ENCODE measurements at places on chromosomes 5 and 9.

DNA sequence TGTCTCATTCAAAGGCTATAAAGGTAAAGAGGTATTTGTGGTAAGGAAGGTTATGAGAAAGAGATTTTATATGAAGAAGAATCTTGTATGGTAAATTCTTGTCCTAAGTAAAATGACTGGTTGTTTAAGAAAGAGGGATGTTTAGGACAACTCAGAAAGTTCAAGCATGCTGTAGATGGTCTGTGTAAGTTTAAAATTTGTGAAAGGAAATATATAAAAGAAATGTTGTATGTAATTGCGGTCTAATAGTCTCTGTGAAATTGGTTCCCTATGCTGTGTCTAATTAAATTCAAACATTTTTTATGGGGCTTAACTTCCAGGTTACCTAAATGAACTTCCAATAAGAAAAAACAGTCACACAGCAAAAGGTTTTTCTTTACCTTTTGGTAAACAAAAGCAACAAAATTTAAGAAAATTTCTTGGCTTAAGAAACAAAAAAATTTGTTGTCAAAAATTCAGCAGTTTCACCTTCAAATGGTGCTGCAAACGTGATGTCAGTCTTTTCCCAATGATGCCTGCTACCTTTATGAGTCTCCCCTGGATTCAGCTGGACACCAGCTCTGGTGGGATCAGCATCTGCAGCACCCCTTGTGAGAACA lies 83.0 kb upstream of the FCN1 start:
- DNase-seq, result no peak

- no peak for DNase-seq
These were observed 196.2 kb downstream of the DEPDC1B start for GRCh38 chr5:60503771-60504170.

DNA sequence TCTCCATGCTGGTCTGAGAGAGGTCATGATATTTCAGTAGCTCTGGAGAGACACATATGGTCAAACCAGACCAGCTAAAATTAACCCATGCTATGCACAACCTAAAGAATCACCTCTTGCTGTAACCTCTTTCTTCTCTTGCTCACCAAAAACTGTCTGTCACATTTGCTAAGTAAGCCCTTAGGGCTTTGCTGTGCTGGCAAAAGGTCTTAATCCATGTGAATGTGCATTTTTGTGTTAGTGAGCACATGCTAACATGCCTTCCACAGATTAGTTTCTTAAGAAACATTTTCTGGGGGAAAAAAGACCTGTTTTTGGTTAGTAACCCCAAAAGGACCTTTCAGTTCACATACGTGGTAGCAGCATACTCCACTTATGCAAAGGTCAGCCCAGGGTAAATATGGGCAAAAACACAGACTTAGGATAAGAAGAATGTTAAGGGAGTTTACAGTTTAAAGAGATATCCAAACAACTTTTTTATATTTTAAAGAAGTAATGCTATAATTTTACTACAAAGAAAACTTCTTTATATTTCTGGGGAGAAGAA lies 124.2 kb upstream of the CCDC152 start:
- DNase-seq, result no peak

DNA sequence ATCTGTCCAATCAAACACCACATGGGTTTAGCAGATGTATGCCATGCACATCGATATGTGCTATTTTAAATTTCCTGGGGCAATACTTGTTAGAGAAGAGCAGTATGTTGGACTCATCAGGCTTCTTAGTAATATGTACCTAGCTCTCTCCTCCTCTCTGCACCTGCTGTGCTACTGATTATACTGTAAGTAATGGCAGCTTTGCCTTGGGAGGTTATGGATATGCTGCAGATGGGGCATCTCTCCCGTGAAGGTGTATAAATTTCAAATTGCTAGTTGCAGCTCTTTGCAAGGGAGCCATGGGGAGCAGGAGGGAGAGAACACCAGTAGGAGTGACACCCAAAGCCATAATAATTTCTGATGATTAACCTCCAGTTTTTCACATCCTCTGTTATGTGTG lies 101.5 kb downstream of the SPATA31D1 start:
- no peak for DNase-seq

DNA sequence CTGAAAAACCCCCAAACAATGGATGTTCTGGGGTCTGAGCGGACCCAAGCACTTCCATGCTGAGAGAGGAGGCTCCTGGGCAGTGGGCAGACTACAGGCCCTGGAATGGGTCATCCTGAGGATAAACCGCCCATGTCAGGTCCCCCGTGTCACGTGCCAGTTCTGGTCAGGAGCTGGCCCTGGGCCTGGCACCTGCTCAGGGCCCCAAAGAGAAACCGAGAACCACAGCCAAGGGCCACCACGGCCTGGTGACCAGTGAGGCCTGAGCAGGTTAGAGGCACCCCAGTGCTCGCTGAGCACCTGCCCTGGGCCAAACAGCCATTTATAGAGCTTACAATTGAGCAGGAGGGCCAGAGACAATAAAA lies 15.8 kb downstream of the LMAN2 start:
- no peak for DNase-seq

- DNase-seq, result peak; percentile 90
These were observed 45.9 kb upstream of the KCNMB1 start for GRCh38 chr5:170434966-170435605.

- peak; percentile 28 for DNase-seq
These were observed 16.2 kb downstream of the DUSP1 start for GRCh38 chr5:172754596-172755356.

GRCh38 chr9:14769230-14769571 lies 46.7 kb upstream of the CER1 start:
- no peak for DNase-seq

DNA sequence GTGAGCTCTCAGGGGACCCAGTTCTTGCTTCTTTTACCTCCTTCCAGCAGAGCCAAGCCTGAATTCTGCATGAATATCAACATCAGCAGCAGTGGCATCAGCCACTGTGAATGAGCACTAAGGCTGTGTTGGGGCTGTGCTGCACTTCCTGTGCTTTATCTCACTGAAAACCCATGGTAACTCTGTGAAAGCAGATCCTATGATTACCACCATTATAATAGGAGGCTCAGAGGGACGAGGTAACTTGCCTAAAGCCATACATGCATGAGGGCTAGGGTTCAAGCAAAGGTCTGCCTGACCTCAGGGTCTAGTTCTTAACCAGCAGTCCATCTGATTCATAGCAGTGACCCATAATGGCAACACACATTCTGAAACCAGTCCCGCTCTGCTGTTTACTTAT lies 60.5 kb upstream of the RAPGEF1 start:
- DNase-seq, result no peak

DNA sequence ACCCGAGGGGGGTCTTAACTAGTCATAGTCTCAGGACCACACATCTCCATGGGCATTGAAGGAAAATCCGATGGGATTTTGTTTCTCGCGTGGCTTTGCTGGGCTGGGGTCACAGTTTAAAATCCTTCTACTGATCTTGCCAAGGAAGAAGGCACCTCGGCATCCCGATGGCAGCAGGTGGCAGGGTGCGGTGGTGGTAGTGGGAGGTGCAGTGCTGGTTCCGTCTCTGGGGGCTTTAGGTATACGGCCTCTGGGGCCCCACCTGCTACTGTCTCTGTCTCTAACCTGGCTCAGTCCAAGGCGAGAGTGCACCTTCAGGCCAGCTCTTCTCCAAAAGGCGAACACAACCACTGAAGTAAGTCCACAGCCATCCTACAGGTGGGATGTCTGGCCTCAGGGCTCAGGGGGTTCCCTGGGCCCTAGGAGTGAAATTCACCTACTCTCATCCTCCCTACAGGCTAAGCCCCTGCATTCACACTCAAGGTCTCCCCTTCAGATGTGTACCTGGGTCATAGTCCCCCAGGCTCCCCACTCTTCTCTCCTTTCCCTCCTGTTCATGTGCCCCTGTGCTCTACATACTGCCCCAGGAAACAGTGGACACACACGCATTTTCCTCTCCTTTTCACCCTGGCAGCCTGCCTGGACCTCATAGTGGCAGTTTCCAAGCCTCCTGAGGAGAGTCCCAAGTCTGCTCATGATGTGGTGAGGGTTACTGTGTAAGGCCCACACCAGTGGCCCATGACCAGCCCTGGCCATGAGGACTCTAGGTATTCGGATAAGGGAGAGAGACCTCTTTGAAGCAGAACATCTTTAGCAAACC lies 736 bp upstream of the FCN2 start:
- DNase-seq, result peak; percentile 67

GRCh38 chr5:176844281-176844680 lies 33.9 kb downstream of the UNC5A start:
- DNase-seq, result no peak

GRCh38 chr5:176780176-176781053 lies 29.9 kb upstream of the UNC5A start:
- DNase-seq, result peak; percentile 59

DNA sequence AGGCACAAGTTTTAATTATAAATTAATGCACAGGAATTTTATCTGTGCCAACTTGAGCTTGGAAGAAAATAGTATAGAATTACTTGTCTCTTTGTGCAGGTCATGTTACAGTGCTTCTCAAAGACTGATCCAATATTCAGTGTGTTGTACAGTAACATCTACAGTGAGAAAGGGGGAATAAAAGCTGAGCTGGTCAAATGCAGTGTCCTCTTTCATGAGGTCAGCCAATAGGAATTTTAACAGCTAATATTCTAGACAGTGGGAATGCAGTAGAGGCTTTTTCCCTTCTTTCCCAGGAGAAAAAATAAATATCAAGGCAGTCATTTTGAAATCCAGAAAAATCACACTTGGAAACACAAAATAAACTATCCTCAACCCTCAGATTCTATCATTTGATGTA lies 95.7 kb upstream of the ITGA1 start:
- no peak for DNase-seq

GRCh38 chr5:956941-957747 lies 51.5 kb upstream of the NKD2 start:
- DNase-seq, result peak; percentile 82

GRCh38 chr5:61004448-61004847 lies 59.4 kb downstream of the NDUFAF2 start:
- DNase-seq, result no peak

DNA sequence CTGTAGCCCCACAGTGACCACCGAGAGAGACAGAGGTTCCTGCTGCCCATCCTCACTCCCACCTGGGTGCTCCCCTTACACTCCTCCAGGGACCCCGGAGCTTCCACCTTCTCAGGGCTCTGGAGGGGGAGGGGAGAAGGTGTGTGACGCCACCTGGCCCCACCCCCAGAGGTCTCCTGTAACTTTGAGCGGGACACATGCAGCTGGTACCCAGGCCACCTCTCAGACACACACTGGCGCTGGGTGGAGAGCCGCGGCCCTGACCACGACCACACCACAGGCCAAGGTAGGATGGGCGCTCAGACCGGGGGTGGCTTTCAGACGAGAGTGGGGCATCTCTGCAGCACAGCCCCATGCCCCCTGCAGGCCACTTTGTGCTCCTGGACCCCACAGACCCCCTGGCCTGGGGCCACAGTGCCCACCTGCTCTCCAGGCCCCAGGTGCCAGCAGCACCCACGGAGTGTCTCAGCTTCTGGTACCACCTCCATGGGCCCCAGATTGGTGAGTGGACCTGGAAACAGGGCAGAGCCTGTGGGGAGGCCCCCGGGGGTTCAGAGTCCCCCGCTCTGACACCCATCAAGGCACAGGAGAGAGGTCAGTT lies 4.5 kb downstream of the MAMDC4 start:
- no peak for DNase-seq

DNA sequence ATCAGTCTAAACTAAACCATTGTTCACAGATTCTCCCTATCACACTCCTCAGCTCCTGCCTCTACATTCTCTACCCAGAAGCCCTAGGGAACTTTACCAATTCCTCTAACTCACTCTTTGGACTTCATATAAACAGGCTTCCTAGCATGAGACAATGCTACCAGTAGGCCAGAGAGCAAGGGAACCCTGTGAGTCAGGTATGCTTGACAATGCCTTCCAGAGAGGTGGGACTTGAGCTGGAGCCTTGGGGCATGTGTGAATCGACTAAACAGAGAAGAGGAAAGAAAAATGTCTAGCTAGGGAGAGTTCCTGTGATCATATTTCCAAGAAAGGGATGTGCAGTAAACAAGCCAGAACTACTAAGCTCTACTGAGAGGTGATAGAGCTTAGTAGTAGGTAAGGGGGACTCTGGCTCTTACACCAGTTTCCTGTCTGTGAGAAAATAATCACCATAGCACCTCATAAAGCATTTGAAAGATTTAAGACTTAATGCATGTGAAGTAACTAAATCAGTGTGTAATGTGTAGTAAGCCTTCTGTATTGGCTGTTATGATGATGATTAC lies 6.4 kb upstream of the RFK start:
- DNase-seq, result no peak

DNA sequence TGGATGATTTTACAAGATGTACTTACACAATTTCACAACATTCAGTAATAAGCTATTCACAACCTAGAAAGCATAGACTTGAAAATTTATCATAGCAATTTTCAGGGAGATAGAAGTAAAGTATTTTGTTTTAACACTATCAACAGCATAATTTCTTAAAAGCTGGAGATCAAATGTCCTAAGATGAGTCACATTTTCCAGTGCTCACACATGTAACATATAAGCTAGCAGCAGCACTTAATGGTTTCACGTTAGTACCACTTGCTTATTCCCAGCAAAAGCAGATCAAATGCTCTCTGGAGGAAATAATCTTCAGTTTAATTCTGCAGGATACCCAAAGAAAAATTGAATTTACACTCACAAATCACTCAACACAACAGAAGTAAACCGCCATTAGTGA lies 6.5 kb downstream of the OR13C8 start:
- DNase-seq, result no peak
